Effector CD8-positive, alpha-beta T cell (primary cell): ENCODE measurements at places on chromosomes 3 and 15.

- DNase-seq: no peak
These were observed 244.8 kb downstream of the LRRN1 start for GRCh38 chr3:4043867-4044575.

DNA sequence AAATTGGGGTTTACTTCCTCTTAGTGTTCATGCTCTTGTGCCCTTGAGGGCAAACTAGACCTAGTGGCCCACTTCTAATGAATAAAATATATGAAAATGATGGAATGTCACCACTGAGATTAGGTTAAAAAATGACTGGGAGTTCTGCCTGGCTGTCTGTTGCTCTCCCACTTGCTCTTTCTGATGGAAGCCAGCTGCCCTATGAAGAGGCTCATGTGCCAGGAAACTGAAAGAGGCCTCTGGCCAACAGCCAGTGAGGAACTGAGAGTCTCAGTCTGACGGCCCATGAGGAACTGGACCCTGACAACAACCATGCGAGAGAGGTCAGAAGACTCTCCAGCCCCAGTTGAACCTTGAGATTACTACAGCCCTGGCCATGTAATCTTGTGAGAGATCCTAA, 107.1 kb upstream of the FHIT start:
- DNase-seq: no peak

- no peak for DNase-seq
These were observed 3.6 kb upstream of the PTPN23 start for GRCh38 chr3:47377186-47377585.

- no peak for DNase-seq
These were observed 8.0 kb downstream of the ZBTB20 start for GRCh38 chr3:115139072-115139471.

DNA sequence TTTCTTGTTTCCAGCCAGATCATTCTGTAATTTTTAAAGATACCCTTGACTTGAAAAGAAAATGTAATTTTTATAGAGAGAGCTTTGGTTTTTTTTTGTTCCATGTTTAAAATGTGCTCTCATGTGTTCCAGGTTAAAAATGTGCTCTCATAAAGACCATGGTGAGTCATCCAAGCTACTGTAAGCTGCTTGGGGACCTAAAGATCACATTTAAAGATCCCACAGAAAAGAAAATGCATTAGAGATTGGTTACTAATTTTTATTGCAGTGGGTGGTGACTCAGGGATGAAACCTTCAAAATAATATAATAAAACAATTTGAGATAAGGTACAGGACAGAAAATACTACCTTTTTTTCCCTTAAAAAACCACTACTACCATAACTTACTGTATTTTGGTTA, 11.0 kb downstream of the TCF12 start:
- no peak for DNase-seq

GRCh38 chr15:73924171-73924921, 1.9 kb upstream of the LOXL1 start:
- no peak for DNase-seq
